ENCODE measurements at places on chromosomes 1 and 21.

DNA sequence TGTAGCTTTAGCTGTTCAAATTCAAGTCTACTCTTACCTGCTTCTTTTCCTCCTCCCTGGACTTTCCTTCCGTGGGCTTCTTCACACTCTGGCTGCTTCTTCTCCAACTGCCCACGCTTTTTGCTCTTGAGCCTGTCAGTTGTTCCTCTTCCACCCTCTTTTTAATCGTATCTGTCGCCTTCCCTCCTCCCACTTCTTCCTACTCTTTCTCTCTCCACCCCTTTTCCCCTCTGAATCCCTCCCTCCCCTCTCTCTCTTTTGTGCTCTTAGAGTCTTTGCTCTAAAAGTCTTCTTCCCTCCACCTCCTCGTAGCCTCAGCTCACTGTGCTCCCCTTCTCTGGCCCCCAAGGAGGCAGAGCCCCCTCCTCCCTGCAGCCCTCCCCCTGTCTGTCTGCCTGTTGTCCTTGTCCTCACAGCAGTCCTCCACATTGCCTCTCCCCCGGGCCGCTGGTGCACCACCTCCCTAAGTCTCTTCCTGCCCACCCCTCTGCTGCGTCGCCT, 12.9 kb upstream of the GJA5 start:
- no peak for DNase-seq

GRCh38 chr1:181387702-181388101, 95.6 kb upstream of the CACNA1E start:
- DNase-seq, result no peak

DNA sequence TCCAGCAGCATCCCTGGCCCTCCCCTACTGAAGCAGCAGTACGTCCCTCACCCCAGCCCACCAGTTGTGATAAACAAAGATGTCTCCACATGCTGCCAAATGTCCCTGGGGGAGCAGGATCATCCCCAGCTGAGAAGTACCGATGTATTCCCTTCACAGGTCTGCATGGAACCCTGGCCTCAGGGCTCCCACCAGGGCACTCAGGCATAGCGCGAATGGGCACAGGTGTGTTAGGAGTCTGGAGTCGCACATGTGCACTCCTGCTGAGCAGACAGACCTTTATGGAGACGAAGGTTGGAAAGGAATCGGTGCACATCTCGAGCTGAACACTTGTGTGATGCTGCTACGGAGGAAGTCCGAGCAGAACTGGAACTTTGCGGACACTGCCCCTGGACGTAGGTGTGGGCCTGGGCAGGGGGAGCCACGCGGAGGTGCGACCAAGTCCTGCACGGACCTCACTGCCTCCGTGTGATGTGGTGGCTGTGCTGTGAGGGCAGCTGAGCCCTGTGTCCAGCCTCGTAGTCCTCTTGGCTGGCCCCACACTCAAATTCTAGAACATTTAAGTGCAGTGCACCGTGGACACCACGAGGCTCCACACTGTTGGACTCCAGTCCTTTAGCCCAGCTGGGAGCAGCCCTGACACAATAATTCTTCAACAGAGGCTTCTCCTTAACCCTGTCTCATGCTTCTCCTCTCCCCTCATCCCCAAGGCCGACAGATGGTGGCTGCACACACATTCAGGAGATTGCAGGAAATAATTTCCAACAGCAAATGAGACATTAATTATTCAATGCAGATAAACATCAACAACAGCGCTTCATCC, 43.4 kb downstream of the RSPH1 start:
- no peak for DNase-seq

DNA sequence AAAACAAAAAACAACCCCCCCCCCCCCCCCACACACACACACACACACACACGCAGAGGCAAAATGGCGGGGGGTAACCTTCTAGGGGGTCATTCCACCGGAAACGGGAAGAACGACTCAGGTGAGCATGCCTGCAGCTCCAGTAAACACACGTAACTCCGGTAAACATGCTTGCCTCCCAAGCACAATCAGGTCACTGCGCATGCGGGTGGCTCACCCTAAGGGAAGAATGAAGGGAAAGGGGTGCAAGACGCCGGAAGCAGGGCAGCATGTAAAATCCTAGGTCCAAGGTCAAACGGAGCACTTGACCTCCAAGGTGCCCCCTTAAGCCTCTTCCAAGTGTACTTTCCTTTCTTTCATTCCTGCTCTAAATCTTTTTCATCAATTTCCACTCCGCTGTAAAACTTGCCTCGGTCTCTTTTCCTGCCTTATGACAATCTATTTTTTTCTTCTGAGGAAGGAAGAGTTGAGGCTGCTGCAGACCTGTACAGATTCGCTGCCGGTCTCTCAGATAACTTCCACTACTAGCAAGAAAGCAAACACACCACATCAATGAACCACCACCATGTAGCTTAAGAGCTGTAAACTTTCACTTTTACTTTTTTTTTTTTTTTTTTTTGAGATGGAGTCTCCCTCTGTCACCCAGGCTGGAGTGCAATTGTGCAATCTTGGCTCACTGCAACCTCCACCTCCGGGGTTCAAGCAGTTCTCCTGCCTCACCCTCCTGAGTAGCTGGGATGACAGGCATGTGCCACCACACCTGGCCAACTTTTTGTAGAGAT, 21.0 kb upstream of the CBR3 start:
- no peak for DNase-seq

- no peak for DNase-seq
Observed at GRCh38 chr1:84170171-84170570, 26.1 kb downstream of the PRKACB start.

- DNase-seq, result no peak
Observed at GRCh38 chr1:223437151-223437550, 43.9 kb downstream of the CCDC185 start.

- DNase-seq, result no peak
Observed at GRCh38 chr1:220841293-220841692, 38.0 kb upstream of the HLX start.

DNA sequence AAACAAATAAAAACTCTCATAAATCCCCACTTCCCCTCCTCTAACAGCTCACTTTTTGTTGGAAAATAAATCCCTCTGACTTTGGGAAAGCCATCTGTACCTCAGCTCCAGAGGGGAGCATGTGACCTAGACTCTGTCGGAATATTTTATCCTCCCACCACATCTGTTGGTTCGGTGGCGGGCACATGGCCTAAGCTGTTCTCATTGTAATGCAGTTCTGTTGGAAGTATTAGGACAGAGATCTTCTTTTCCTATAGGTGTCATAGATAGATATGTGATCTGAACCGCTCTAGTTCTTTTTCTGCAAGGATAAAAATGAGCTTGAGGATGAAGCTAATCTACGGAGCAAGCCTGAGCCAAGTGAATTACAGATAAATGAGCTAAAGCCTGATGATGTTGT, 50.5 kb upstream of the EPS8L3 start:
- DNase-seq, result no peak

- DNase-seq, result no peak
Observed at GRCh38 chr1:166031932-166032571, 134.7 kb downstream of the FAM78B start.

Measured in A673 (cell line).